Frontal cortex (tissue), 4 donors: ENCODE measurements at places on chromosomes 2 and 18. TPM values are rescaled to one million over a fixed set of nuclear protein-coding genes. Genes with fewer than 3 reads are reported as not detected.

Gene CCDC141
- 1.2 TPM for total RNA-seq

Gene ELOA2
- not detected for total RNA-seq

- no peak for DNase-seq
Observed at GRCh38 chr2:27916293-27916995, 25.9 kb downstream of the BABAM2 start.

DNA sequence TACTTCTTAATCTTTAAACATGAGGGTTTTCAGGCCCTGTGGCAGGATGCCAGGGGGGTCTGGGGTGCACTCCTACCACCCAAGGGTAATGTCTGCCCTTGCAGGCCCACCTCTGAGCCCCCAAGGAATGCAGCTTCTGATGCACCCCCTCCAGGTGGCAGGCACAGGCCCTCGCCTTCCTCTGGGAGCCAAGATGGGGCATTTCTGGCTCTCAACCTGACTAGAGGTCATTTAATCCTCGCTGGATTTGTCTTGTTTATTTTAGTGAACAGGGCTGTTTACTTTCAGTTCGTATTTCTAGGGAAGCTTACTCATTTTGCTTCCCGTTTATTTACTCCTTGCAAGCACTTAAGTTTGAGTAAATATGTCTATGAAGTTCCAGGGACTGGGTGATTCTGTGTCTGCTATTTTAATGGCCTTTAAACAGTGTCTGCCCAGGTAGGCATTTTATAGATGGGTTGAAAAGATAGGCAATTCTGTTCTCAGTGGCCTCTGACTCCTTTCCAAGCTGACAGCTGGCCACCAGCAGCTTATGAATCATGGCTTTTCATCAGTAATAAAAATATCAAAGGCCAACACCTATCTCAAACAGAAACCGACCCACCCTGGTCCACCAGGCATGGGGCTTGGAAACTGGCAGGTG is 11.1 kb upstream of the DNPEP start:
- DNase-seq, result no peak

GRCh38 chr18:59518705-59519104 is 159.6 kb upstream of the LMAN1 start:
- no peak for DNase-seq
